DND-41 (cell line): ENCODE measurements at places on chromosomes 1 and 21.

- H3K4me1 ChIP-seq: no peaks in the 10 kb centered on the region
- H3K36me3 ChIP-seq: no peaks in the 10 kb centered on the region
- no peak overlapping the region for H3K27ac ChIP-seq
- no peaks in the 10 kb centered on the region for H3K27me3 ChIP-seq
- no peak for DNase-seq
Observed at GRCh38 chr1:238492271-238492670, 601.5 kb upstream of the ZP4 start.

DNA sequence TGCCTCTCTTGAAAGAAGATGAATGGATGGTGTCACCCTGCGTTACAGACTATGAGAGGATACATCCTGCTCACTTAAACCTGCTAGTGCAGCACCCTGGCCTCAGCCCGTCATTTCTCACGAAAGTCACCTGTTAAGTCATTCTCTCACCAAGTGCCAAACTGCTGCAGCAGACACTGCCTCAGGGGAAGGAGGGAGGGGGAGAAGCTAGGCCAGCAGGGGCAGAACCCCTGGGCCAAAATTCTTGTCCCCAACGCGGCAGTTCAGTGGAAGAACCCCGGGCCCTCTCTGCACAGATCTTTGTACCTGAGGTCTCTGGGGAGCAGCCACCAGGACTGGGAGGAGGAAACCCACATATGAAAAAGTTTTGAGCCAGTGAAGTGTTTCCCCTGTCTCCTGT is 37.6 kb downstream of the SYT6 start:
- no peak for DNase-seq
- H3K27ac ChIP-seq: no peak overlapping the region
- H3K4me1 ChIP-seq: no peaks in the 10 kb centered on the region
- H3K4me3 ChIP-seq: no peak overlapping the region

- H3K27ac ChIP-seq: no peak overlapping the region
- no peaks in the 10 kb centered on the region for H3K4me1 ChIP-seq
- no peaks in the 10 kb centered on the region for H3K36me3 ChIP-seq
- no peaks in the 10 kb centered on the region for H3K27me3 ChIP-seq
- no peak for DNase-seq
Observed at GRCh38 chr1:170790651-170791071, 126.7 kb downstream of the PRRX1 start.

GRCh38 chr1:119260506-119260905 is 108.1 kb upstream of the HAO2 start:
- no peaks in the 10 kb centered on the region for H3K27me3 ChIP-seq

- no peaks in the 10 kb centered on the region for H3K36me3 ChIP-seq
- no peak overlapping the region for H3K4me3 ChIP-seq
- no peak for DNase-seq
- H3K27ac ChIP-seq: no peak overlapping the region
Observed at GRCh38 chr1:220950576-220950975, 71.3 kb downstream of the HLX start.

DNA sequence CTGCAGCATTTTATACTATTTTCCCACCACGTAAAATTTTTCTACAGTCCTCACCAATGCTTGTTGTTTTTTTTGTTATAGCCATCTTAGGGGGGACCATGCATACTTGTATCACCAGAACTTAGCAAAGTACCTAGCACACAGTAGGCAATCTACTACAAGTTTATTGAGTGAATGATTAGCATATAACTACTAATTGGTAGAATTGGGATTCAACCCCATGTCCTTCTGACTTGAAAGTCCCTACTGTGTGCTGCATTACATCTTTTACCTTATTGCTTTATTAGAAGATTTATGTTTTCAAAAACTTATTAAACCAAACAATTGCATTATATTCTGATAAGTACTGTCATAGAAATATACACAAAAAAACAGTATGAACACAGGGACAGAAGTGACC is 92.1 kb downstream of the CEP350 start:
- peaks cover 93% of the 10 kb centered on the region for H3K36me3 ChIP-seq
- no peak overlapping the region for H3K4me3 ChIP-seq
- DNase-seq: no peak
- no peaks in the 10 kb centered on the region for H3K4me1 ChIP-seq
- no peaks in the 10 kb centered on the region for H3K27me3 ChIP-seq
- H3K27ac ChIP-seq: no peak overlapping the region

GRCh38 chr1:12009318-12009947 is 9.9 kb upstream of the MIIP start:
- H3K27ac ChIP-seq: no peak overlapping the region
- no peak overlapping the region for H3K4me3 ChIP-seq
- no peak for DNase-seq
- H3K27me3 ChIP-seq: no peaks in the 10 kb centered on the region
